ENCODE measurements at places on chromosomes 5 and 9. TPM values are rescaled to one million over a fixed set of nuclear protein-coding genes. Genes with fewer than 3 reads are reported as not detected.

The ADAMTS13 gene
- 0.86 TPM for total RNA-seq

The TGFBR1 gene
- total RNA-seq, result 9.5 TPM

The JAKMIP2 gene
- not detected for total RNA-seq

The SLC1A1 gene
- total RNA-seq, result 4.8 TPM

The KCNV2 gene
- total RNA-seq, result not detected

- no peaks in the 10 kb centered on the region for H3K27me3 ChIP-seq
- H3K27ac ChIP-seq, result no peak overlapping the region
- DNase-seq, result no peak
- no peak overlapping the region for H3K4me3 ChIP-seq
These were observed 25.2 kb upstream of the CNOT6 start for GRCh38 chr5:180468732-180469585.

DNA sequence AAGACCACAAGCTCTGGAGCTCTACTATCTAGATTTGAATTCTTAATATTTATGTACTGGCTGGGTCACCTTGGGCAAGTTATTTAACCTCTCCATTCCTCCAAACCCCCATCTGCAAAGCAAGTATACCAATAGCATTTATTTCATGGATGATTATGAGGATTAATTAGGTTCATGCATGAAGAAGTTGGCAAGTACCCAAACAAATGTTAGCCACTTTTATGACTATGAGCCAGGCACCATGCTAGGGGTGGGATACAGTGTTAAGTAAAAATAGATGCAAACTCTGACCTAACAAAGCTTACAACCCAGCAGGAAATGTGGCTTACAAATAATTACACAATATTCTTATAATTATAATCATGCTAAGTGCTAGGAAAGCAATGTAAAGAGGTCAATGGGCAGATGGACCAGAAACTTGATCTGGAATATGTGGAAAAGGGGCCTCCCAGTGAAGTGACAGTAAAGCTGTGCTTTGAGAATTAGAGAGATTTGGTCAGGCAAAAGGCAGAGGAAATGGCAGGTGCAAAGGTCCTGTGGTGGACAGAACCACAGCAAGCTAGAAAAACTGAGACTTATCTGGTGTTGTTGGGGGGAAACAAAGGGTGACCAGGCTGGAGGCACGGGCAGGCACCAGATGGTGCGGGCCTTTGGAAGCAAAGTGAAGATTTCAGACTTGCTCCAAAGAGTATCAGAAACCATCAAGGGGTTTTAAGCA is 525.2 kb upstream of the TRPC7 start:
- no peaks in the 10 kb centered on the region for H3K36me3 ChIP-seq
- H3K27ac ChIP-seq, result no peak overlapping the region
- no peaks in the 10 kb centered on the region for H3K27me3 ChIP-seq

GRCh38 chr9:79131246-79131774 is 440.5 kb upstream of the TLE4 start:
- DNase-seq, result no peak
- peaks cover 9% of the 10 kb centered on the region for H3K4me1 ChIP-seq
- no peaks in the 10 kb centered on the region for H3K27me3 ChIP-seq
- no peak overlapping the region for H3K27ac ChIP-seq
- H3K36me3 ChIP-seq, result no peaks in the 10 kb centered on the region
- H3K4me3 ChIP-seq, result no peak overlapping the region

GRCh38 chr9:86041311-86041741 is 58.0 kb downstream of the GOLM1 start:
- H3K36me3 ChIP-seq, result no peaks in the 10 kb centered on the region
- H3K4me3 ChIP-seq, result no peak overlapping the region
- peaks cover 2% of the 10 kb centered on the region for H3K4me1 ChIP-seq
- H3K27me3 ChIP-seq, result no peaks in the 10 kb centered on the region
- DNase-seq, result no peak

GRCh38 chr9:20065796-20066700 is 277.2 kb upstream of the SLC24A2 start:
- no peak overlapping the region for H3K4me3 ChIP-seq
- H3K27ac ChIP-seq, result no peak overlapping the region
- no peaks in the 10 kb centered on the region for H3K4me1 ChIP-seq
- peaks cover 55% of the 10 kb centered on the region for H3K27me3 ChIP-seq

DNA sequence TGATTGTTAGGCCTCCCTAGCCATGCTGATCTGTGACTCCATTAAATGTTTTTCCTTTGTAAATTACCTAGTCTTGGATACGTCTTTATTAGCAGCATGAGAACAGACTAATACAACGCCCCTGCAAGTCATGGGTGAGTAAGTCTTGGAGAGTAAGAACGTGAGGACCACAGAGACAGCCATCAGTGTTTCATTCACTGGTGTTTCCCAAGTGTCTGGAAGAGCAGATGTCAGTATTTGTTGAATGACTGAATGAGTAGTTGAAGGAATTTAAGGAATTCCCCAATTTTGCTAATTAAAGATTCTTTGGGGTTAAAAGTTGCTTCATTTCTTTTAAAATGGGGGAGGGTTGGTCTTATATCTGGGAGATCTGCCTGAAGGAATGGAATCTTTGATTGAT is 178.8 kb downstream of the TRIO start:
- no peak overlapping the region for H3K27ac ChIP-seq
- H3K36me3 ChIP-seq, result peaks cover 63% of the 10 kb centered on the region
- H3K4me3 ChIP-seq, result no peak overlapping the region
- no peak for DNase-seq
- H3K27me3 ChIP-seq, result no peaks in the 10 kb centered on the region

- no peak overlapping the region for H3K4me3 ChIP-seq
- H3K4me1 ChIP-seq, result no peaks in the 10 kb centered on the region
- no peak for DNase-seq
- no peak overlapping the region for H3K27ac ChIP-seq
- H3K36me3 ChIP-seq, result no peaks in the 10 kb centered on the region
These were observed 85.4 kb downstream of the IRX2 start for GRCh38 chr5:2666081-2666480.

- no peaks in the 10 kb centered on the region for H3K4me1 ChIP-seq
- no peak for DNase-seq
- H3K27ac ChIP-seq, result no peak overlapping the region
- H3K4me3 ChIP-seq, result no peak overlapping the region
- H3K27me3 ChIP-seq, result no peaks in the 10 kb centered on the region
- peaks cover 15% of the 10 kb centered on the region for H3K36me3 ChIP-seq
These were observed 58.4 kb downstream of the PSMB7 start for GRCh38 chr9:124356745-124357390.

DNA sequence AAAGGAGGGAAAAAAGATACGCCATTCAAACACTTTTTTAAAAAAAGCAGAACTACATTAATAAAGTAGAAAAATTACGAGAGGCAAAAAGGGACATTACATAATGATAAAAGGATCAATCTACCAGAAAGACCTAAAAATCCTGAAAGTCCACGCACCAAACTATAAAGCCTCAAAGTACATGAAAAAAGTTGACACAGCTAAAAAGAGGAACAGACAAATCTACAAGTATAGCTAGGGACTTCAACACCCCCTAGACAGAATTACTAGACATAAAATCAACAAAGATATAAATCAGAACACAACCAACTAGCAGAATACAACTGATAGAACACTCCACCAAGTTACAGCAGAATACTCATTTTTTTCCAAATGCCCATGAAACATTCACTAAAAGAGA is 11.1 kb downstream of the CAMSAP1 start:
- H3K4me3 ChIP-seq, result no peak overlapping the region
- H3K27me3 ChIP-seq, result no peaks in the 10 kb centered on the region
- H3K4me1 ChIP-seq, result no peaks in the 10 kb centered on the region
- H3K36me3 ChIP-seq, result no peaks in the 10 kb centered on the region

Measured in PC-3 (cell line).